Hematopoietic multipotent progenitor cell (in vitro differentiated cells): ENCODE measurements at places on chromosomes 2 and 18. TPM values are rescaled to one million over a fixed set of nuclear protein-coding genes. Genes with fewer than 3 reads are reported as not detected.

Gene DCC
- not detected for total RNA-seq

DNA sequence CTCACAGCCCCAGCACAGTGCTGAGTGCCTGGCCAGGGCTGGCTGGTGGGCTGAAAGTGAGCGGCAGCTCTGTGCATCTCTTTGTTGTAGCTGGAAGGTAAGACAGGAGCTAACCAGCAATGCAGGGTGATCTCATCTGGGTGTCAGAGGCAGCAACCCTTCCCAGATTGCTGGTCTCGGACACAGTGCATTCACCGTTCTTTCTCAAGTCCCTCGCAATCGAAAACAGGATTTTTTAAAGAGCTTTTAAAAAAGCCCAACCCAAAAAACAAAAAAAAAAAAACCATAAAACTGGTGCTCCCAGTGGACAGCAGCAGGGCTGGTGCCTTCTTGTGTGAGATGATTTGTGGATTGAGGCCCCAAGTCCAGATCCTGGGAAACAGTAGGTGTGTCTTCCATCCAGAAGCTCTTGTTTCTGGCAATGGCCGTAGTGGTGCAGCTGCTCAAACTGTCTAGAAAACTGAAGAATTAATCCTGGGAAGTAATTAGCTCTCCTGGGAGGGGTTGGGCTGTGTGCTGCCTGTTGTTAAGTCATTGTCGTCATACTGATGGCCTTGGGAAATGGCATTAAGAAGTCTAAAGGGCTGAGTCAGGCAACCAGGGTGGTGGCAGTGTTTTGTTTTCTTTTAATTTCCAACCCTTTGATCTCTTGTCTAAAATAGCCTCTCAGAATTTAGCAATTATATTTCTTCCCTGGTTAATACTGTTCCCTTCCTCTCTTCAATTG is 156.7 kb downstream of the KLHL29 start:
- no peak for DNase-seq

DNA sequence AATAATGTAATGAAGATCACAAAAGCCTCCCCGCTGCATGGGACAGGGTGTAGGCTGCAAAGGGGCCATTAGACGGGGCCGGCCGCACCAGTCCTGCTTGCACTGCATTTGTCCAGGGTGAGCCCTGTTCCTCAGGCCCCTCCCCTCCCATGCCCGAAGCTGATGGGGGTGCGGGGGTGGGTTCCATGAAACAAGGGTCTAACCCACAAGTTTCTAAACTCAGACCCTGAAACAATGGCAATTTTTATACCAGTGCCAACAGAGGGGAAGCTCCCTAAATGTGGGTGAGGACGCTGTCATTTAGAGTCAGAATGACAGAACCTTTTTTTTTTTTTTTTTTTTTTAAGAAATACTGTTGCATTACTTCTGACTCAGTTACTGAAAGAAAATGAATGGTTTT is 39.7 kb downstream of the HS6ST1 start:
- DNase-seq = no peak

DNA sequence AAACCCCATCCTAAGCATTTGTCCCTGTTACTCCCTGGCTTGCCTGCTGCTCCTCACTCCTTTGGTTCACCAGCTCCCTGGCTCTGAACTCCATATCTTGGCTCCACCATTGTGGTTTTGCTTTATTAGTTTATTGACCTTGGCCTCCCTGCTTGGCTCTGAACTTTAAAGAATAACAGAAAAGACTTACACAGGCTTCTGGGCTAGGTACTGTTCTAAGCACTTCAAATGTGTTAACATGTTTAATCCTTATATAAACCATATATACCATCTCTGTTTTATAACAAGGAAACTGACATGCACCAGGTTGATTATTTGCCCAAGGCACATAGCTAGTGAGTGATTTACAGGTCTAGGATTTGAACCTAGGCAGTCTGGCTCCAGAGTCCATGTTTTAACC is 149.7 kb upstream of the CAPN13 start:
- no peak for DNase-seq

DNA sequence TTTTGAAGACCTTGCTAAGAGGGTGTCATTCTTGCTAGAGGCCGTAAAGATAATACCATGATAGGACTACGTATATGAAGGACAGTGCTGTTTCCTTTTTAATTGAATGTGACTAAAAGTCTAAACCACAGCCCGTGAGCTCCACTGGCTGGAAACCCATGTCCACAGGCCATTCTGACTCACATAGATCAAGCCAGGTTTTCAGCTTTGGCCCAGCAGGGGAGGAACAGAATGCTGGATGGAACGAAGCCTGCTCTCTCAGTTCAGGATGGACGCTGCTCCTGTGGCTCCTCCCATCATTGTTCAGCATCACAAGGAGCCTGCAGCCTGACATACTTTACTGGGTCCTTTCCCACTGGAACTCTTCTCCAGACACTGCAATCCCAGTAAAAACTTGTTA is 47.6 kb downstream of the ALPK2 start:
- no peak for DNase-seq

- no peak for DNase-seq
Observed at GRCh38 chr2:5727235-5727634, 35.1 kb downstream of the SOX11 start.

GRCh38 chr18:32930695-32931301 is 158.0 kb upstream of the KLHL14 start:
- no peak for DNase-seq

DNA sequence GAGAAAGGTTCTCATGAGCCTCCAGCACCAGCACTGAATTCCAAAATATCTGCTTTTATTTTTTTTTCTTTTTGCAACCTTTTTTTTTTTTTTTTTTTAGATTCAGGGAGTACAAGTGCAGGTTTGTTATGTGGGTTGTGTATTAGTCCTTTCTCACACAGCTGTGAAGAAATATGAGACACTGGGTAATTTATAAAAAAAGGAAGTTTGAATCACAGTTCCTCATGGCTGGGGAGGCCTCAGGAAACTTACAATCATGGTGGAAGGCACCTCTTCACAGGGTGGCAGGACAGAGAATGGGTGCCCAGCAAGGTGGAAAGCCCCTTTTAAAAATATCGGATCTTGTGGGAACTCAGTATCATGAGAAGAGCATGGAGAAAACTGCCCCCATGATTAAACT is 7.9 kb upstream of the TMX3 start:
- DNase-seq = no peak

GRCh38 chr18:69328086-69328485 is 72.6 kb upstream of the DOK6 start:
- no peak for DNase-seq

Gene UGT1A8
- total RNA-seq = under 0.01 TPM

GRCh38 chr2:211854832-211855231 is 683.8 kb downstream of the ERBB4 start:
- DNase-seq = no peak

Gene ZC3H8
- total RNA-seq = 2.2 TPM

DNA sequence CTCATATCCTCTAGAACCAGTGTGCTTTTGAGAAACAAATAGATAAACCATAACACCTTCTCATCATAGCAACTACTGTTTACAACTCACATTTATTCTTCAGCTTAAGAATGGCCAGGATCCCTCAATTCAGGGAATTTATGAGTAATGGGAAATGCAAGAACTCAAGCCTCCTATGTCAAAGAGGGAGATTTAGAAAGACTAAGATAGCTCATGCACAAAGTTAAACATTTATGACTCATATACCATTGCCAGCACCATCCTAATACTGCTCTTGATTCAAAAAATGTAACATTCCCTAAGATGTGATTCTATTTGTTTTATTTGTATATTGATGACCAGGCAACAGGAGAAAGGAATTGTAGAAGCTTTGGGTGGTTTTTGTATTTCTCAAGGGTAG is 172.8 kb downstream of the CYP26B1 start:
- no peak for DNase-seq

- no peak for DNase-seq
Observed at GRCh38 chr2:18518116-18519111, 42.0 kb downstream of the RDH14 start.

DNA sequence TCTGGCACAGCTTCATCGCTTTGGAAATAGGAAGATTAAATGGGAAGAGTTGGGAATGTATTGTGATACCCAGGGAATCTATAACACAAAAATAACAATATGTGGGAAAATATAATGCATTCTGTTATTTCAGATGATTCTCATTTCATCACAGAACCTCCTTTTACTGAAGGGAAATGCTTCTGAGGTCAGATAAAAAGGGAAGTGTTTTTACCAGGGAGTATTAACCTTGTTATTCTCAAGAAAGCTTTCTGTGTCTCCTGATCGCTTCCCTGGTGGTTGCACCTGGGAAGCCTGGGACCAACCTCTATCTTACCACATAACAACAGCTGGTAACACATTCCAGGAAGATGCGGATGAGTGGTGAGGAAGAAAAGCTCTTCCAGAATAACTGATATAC is 47.2 kb downstream of the SCG2 start:
- no peak for DNase-seq

- no peak for DNase-seq
Observed at GRCh38 chr2:41724465-41724864, 323.4 kb upstream of the PKDCC start.

Gene PLGLB1
- 2.4 TPM for total RNA-seq

DNA sequence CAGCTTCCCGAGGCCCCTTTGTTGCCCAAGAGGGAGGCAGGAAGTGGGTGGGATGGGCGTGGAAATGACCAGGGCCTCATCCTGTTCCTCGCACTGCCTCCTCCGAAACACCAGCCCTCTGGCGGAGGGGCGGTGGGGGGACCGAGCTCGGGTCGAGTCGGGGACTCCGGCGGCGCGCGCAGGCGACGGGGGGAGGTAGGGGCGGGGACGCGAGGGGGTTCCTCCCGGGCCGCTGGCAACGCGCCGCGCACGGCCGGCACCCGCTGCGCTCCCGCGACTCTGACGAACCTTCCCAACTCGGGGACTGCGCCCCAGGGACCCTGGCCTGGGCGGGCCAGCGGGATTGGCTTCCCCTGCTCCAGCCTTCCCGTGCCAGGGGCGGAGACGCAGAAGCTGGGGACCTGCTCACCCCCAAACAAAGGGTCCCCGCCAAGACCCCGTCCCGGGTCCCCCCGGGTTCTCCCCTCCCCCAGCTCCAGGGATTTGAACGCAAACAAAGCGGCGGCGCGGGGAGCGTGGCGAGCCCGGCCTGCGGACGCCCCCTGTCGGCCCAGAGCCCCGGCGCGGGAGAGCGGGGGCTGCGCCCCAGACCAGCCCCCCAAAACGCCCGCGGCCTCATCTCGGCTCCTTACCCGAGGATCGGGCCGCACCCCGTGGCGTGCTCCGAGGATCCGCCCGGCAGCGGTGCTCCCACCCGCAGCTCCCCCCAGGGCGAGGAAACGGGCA is 1.2 kb downstream of the SEMA4C start:
- peak; percentile 78 for DNase-seq
